ENCODE measurements at places on chromosomes 7 and 10.

GRCh38 chr7:32039000-32039756 is 31.0 kb downstream of the PDE1C start:
- DNase-seq, result no peak

GRCh38 chr10:23459308-23459939 is 20.5 kb downstream of the OTUD1 start:
- no peak for DNase-seq

GRCh38 chr10:131744346-131744745 is 156.5 kb upstream of the PPP2R2D start:
- DNase-seq, result no peak

GRCh38 chr10:24209432-24209771 is 464 bp downstream of the KIAA1217 start:
- DNase-seq, result no peak

- DNase-seq, result no peak
These were observed 549.6 kb downstream of the HTR7 start for GRCh38 chr10:90308223-90308622.

GRCh38 chr7:135121868-135122267 is 26.0 kb upstream of the TMEM140 start:
- DNase-seq, result no peak

DNA sequence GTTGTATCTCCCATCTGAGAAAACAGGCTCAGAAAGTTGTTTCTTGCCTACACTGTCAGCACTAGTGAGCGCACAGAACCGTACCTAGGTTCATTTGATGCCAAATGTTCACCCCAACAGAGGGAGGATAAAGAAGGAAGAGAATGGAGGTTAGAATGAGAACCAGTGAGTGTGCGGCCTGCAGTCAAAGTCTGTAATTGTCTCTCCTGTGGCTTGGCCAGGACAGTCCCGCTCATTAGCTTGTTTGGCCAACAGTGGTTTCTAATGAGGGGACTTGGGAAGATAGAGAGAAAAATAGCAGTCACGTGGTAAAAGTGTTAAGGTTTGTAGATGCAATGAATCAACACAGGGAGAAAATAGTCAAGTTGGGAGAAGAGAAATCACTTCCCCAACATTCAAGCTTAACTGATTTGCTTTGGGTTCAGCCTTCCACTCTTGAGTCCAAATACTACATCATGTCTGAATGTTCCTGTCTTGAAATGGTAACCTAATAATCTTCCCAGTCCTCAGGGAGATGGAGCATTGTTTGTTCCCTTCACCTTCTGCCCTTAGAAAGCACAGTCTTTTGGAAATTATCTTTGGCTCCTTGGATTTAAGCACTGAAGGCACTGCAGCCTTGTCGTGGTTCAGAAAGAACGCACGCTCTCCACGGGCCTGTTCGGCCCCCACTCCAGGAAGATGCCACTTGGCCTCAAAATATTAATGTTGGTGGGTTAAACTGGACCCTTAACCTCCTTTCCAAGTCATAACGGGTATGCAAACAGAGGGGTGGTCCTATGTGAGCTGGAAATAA is 360.4 kb upstream of the ZNF32 start:
- DNase-seq, result no peak

DNA sequence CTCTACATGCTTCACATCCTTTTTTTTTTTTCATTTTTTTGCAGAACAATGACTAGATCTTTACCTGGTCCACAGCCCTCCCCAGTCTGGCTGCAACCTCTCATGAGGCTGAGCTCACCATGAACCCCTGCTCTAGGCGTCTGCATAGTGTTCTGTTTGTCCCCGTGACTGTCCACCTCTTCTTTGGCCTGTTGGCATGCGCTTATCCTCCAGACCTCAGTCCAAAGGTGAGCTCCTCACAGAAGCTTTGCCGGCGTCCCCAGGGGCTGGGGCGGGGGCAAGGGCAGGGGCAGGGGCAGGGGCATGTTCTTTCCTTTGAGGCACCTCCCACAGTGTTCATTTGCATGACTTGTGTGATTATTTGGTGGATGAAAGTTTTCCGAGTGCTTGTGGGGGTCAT is 218.4 kb upstream of the ZNF32 start:
- no peak for DNase-seq

- no peak for DNase-seq
These were observed 247.3 kb upstream of the LRRTM3 start for GRCh38 chr10:66678521-66678920.
